RWPE1 (cell line): ENCODE measurements at places on chromosomes 5 and 9.

DNA sequence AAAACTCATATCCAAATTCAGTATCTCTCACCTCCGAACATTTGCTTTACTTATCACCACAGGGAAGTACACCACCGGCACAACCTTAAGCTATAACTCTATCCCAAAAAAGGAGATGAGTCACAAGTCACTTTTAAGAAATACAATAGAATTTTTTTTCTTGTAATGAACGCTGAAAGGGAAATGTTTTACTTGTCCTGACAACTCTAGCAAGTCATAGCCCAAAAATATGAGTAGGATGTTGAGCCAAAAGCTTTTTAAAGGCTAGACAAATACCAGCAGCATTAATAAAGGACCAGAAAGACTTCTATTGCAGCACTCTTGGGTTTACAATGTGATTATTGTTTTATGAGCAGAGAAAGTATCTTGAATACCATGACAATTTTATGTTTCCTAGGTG lies 147.3 kb upstream of the FST start:
- peak; percentile 62 for DNase-seq

- DNase-seq = no peak
Measured at GRCh38 chr5:62432621-62433064, 20.1 kb downstream of the IPO11 start.

- DNase-seq = no peak
Measured at GRCh38 chr9:134894136-134894860, 13.7 kb downstream of the FCN2 start.

DNA sequence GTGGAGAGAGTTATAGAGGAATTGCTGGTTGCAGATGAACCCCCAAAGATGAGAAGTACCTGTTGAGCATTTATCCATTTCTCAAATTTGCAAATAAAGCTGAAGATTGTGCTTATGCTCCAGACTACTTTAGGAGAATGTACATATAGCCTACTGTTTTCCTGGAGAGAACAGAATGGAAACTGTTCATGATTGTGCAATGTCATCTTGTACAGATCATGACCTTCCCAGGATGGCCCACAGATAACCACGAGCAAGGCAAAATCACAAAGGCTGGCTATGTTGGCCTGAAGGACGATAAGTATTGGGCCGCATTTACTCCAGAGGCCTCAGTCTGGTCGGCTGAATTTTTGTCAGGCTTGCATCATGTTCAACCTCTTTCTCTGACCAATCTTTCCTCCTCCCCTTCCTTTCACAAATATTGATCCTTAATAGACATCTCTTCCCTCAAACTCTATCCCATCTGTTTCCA lies 28.5 kb upstream of the RICTOR start:
- DNase-seq = peak; percentile 42

DNA sequence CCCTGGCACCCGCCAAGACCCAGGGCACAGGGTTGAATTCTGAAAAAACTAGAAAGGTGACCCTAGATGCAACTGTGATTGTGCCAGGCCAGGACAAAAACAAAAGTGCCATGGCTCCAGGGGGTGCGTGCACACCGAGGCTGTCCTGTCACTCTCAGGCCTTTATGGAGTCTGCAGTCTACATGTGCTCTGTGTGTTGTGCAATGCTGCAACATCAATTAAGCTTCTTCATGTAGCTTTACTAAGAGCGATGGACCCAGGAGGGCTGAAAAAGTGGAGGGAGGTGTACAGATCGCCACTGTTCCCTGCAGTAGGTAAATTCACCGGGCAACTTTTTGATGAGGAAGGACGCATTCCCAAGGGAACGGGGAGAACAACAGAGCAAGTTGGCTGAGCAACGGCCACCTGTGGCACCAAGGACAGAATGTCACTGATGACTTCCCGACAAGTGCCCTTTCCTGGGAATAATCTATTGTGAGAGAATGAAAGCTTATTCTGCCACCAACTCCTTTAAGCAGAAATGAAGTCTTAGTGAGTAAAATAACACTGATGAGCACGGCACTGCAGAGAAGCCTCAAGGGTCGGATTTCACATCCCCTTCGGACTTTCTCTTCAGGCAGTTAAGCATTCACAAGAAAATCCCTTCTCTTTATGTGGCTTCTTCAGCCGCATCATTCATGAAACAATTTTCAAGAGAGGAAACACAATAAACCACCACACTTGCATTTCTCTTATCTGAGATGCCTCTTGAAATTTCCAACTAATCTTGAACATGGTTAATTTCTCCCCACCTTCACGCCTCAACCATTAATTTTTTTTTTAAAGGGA lies 149.6 kb downstream of the DROSHA start:
- no peak for DNase-seq
